Omental fat pad (tissue), 4 donors: ENCODE measurements at places on chromosomes 1 and 21. TPM values are rescaled to one million over a fixed set of nuclear protein-coding genes. Genes with fewer than 3 reads are reported as not detected.

GRCh38 chr1:44707959-44708831 is 22.8 kb downstream of the RNU5D-1 start:
- DNase-seq, result no peak

DNA sequence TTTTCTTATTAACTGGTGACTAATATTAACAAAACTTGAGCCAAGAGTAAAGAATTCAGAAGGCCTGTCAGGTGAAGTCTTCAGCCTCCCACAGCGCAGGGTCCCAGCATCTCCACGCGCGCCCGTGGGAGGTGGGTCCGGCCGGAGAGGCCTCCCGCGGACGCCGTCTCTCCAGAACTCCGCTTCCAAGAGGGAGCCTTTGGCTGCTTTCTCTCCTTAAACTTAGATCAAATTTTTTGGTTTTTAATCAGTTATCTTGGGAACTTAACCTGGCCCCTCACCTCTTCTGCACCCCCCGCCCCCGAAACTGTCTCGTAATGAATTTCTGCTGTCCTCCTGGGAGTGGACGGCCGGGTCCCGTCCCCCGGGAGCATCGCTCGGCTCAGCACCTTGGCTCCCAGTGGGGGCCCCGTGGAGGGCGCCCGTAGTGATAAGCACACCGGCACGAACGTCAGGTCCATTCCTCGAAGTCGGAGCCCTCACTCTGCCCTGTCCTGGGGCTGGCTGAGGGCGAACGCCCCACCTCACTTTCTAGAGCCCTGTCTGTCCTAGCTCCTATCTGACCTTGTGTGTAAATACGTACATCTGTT is 29.5 kb upstream of the TRAPPC10 start:
- no peak for DNase-seq

Gene GPR52
- 1.9 TPM for total RNA-seq

Gene MNDA
- 9.9 TPM for total RNA-seq

- DNase-seq, result no peak
These were observed 50.9 kb upstream of the KCNJ15 start for GRCh38 chr21:38205940-38206339.

DNA sequence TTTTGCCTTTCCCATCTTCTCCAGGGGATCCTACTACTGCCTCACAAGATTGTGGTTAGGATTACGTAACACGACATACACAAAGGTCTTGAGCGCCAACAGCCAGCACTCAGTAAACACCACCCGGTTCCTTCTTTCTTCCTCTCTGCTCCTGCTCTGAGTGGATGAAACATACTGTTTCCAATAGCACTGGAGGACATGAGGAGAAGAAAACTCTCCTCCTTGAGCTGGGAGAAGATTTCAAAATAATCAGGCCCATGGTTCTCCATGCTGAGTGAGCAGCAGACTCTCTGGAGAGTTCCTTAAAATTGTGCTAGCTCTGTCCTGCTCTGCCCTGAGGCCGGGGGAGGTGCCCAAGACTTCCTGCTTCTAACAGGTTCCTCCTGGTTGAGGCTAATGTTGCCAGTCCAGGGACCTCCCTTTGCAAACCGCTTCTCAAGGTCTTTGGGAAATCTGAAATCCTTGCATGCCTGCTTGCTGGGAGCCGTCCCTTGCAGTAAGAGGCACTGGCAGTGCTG is 29.4 kb upstream of the MX1 start:
- no peak for DNase-seq

DNA sequence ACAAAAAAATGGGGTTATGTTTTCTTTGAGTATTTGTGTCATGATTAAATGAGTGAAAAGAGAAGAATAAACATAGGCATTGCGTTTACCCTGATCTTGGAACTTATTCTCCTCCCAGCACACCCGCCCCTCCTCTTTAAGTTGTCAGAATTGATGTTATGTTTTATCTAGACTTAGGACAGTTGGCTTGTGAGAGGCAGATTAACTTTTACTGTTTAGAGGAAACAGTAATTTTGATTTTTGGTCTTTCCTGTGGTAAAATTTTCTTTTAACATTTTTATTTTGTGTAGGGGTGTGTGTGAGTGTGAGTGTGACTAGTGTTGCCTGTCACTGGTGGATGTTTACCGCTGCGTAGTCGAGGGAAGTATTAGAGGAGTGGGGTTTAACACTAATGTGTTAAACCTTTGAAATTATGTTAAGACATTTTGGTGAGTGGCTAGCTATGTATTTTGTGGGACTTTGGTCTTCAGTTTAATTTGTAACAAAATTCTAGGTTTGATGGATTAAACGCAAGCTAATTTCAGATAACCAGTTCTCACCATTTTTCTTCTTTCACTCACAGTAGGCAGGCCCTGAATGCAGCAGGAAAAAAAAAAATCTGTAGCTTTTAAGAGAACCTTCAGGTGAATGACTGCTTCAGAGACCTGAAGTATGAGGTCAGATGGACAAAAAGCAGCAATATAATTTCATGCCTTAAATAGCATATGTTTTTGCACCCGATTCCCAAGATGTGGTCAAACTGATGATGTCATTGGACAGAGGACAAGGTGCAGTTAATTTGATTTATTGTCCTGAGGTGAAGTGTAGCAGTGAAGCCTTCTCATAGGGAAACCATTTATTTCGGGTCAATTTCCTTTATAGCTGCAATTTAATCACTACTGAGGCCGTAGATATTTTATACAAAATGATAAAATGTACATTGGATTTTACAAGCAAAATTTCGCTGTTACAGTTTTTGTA is 2.7 kb downstream of the POU2F1 start:
- DNase-seq, result no peak

Gene RAP1GAP
- 0.74 TPM for total RNA-seq

- no peak for DNase-seq
These were observed 18.2 kb downstream of the UCK2 start for GRCh38 chr1:165845569-165845968.

- no peak for DNase-seq
These were observed 351.9 kb upstream of the SGIP1 start for GRCh38 chr1:66182026-66182425.

DNA sequence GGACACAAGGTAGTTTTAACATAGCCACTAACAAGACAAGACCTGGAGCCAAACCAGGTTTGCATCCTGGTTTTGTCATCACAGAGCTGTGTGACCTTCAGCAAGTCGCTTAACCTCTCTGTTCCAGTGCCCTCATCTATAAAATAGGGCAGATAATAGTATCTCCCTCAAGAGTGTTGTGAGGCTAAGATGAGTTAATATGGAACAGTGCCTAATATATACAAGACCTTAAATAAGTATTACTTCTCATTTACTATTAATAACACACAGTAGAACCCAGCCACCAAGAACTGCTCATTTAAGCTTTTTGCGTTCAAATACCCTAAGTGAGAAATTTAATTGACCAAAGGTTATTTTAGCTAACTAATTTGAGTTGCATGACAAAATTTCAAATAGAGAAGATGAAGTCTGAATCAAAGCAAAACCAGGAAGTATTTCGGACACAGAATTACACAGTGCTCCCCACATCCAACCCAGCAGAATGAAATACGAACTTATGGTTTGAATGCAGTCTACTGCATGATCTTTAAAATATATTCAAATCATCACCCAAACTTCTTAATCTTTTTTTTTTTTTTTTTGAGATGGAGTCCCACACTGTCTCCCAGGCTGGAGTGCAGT is 123.9 kb upstream of the KRTAP19-8 start:
- no peak for DNase-seq

- DNase-seq, result no peak
These were observed 53.6 kb upstream of the RUNX1 start for GRCh38 chr21:35102488-35103371.

DNA sequence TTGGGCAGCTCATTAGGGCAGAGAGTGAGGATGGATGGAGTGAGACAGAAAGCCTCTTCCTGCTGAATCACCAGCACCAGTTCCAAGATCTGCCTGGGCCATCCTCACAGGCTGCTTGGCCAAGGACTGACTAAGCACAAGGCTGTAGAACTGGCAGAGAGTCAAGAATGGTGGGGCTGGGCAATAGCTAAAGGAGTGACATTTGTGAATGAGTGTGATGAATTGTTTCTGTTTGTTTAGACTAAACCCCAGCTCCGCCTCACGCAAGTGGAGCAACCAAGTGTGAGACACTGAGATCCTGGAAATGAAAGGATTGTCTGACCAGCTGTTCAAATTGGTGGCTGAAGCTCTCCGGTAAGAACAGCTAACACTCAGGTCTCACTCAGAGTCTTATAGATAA is 38.6 kb downstream of the BRINP2 start:
- DNase-seq, result peak; percentile 65

DNA sequence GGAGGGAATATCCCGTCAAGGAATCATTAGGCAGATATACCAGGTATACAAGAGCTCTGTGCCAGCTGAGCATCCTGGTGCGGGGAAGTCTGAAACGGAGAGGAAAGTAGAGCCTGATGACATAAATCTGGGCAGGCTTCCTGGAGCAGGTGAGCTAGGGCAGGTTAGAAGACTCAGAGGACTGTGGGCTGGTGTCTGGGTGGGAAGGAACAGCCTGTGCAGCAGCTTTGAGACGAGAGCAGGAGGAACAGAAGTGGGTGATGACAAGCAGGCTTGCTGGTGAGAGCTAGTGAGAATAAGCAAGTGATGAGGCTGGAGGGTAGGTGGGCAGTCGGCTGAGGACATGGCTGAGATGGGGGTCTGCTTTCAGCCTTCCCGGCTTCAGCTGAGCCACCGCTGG is 6.7 kb downstream of the CELSR2 start:
- no peak for DNase-seq

DNA sequence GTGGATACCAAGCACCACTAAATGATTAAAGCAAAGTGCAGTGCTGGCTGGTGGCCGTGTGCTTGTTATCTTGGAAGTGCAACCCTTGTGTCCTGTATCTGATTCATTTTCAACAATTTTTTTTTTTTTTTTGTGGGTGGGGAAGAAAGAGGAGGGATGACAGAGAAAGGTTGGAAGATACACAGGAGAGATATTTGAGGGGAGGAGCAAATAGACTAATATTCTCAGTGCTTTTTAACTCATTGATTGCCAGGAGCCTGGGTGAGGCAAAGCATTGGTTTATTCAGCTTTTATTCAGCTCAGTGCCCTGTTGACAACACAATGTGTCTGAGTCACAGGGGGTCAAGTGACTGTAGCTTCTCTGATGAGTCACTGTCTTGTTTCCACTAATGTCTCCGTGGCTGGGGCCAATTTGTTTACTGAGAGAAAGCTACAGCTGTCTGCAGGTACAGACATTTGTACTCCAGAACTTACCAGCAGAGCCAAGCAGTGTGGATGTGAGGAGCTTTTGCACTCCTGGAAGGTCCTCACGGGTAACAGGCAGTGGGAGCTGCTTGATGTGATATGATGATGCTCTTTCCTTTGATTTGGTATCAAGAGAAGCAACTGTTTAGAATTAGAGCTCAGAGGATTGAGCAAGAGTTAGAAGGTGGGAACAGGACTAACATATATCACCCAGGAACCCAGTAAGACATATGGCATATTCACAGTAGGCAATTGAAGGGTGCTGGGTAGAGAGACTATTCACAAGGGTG is 23.6 kb upstream of the DNM3 start:
- peak; percentile 24 for DNase-seq

DNA sequence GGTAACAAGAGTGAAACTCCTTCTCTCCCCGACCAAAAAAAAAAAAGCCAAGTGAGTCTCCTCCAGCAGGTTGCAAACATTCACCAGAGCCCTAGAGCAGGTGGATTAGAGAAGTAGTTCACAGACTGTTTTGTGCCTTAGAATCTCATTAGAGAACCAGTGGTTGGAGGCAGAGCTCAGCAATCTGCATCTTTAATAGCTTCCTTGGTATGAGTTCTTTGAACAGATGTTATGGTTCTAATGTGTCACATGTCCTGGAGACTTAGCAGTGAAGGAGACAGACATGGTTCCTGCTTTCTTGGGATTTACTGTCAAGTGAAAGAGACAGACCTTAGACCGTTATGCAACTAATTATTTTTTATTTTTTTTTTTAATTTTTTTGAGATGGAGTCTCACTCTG is 26.8 kb downstream of the SESN2 start:
- DNase-seq, result no peak

DNA sequence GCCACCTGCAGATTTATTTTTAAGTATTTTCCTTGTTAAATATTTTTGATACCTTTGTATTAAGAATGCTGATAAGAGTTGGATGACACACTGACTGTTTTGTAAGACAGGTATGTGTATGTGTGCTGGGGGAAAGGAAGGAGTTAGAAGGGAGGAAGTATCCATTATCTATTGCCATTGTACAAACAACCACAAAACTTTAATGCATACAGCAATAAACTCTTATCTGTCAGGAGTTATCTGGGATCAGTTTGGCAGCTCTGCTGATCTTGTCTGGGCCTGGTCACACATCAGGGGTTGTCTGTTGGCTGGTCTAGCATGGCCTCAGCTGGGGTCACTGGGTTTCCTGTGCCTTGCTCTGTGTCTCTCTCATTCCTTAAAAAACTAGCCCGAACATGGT is 423.9 kb upstream of the USP24 start:
- no peak for DNase-seq

Gene KRTAP21-3
- not detected for total RNA-seq

DNA sequence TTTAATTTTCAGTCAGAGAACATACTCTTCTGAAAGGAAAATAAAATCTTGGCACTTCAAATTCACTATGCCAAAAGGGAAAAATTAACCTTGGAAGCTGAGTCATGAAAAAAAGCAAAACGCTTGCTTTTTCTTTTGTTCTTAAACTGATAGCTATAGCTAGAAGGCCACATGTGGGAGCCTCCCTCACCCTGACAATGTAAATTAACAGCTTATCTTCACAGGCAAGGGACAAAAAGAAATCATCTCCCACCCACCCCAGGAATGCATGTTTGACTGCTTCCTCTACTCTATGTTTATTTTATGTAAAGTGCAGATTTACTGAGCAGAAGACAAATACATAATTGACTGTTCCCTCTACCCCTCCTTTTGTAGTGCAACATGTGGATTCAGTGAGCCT is 38.0 kb downstream of the EBNA1BP2 start:
- DNase-seq, result no peak

Gene CR1L
- not detected for total RNA-seq

Gene GJA5
- total RNA-seq, result 45.2 TPM

Gene REN
- 2.8 TPM for total RNA-seq

DNA sequence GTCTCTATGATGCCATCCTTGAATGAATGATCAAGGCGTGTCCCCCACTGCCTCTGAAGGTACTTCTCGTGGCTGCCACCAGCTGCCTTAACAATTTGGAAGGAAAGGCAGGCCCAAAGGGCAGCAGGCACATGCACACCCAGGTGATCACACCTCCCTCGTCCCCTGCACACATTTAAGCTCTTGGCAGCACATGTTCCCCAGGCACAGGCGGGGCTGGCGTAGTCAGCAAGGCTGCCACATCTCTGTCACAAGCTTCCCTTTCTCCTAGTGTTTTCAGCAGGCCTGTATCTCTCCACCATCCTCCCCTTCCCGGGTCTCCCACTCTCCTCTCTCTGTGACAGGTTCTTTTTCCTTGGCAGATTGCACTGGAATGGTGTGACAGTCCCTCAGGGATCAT is 111.9 kb downstream of the CACNA1E start:
- no peak for DNase-seq

Gene FAM43B
- 0.48 TPM for total RNA-seq

GRCh38 chr21:43864313-43864961 is 586 bp upstream of the AGPAT3 start:
- DNase-seq, result no peak

- no peak for DNase-seq
These were observed 35.0 kb upstream of the SCAF4 start for GRCh38 chr21:31766899-31767298.
